ENCODE measurements at places on chromosomes 5 and 9.

- DNase-seq, result no peak
Measured at GRCh38 chr5:68295772-68296171, 80.2 kb downstream of the PIK3R1 start.

DNA sequence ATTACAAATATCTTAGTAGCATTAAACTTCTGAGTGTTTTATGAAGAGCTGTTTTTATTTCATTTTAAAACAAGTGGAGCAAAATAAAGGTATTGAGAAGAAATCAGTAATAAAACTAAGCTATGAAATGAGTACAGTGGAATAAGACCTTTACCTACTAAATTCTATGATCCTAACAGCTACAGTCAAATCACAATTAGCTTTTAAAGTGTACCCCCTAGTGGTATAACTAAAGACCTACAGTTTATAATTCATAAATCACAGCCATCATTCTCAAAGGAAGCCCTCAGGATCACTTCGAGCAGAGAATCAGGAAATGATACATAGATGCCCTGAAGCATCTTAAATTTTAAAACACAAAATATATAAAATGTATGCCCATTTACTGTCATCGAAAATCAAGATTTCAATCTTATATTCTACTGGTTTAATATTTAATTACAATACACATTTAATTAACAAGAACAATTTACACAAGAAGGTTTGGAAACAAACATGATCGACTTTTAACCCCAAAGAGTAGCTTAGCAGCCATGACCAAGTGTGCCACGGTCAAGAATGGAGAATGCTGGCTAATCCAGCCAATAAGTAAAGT, 12.3 kb downstream of the CCNH start:
- DNase-seq, result no peak

DNA sequence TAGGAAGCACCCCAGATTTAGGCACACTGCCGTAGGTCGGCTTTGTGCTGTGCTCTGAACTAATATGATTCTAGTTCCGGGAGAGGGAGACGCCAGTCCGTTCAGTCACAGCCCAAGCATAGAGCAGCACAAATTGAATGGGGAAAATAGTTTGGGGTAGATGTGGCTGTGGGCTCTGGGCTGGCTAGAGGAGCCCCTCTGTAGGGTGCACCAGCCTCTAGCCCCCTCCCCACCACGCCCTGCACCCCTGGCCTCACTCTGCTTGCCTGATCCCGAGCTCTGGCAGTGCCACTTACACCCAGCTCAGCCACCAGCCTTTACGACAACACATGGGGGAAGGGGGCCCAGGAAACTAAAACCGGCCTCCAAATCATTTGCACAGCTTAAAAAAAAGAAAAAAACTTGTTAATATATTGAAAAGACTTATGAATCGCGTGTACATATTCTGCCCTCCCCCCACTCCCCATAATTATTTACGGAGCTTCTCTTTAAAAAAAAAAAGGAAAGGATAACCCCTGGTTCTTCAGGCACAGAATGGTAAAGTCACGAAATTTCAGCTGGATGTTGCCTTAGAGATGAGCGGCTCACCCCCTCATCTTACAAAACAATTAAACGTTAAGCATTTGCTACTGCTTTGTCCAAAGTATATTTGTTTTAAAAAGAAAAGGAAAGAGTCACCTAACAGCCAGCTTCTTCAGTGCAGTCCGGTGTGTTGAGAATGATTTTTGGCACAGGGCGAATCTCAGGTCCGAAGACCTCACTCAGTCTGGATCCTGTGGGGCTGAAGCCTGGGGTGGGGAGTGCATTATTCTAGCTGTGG, 3.5 kb downstream of the LMX1B start:
- no peak for DNase-seq

DNA sequence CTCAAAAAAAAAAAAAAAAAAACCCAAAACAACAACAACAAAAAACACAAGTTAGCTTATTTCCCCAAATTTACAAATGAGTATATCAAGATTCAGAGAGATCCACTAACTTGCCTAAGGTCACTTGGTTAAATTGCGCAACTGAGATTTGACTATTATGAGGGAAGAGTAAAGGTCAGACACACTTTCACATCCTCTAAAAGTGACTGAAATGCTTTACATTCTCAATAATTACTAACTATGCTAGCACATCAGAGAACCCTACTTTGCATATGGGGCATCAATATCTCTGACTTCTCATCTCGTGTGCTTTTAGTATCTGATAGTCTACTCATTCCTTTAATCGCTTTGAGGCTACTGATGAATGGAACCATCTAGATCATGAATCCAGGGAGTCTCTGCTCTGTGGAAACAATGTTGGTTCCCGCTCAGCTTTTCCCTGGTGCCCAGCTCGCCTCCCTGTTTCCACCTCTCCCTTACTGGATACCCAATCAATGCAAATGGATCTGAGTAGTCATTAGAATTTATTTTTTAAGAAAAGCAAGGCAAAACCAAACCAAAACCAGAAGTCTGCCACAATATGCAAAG, 182.1 kb upstream of the TRIM32 start:
- DNase-seq, result no peak

- DNase-seq, result no peak
Measured at GRCh38 chr5:57431759-57432158, 50.9 kb downstream of the ACTBL2 start.

- DNase-seq, result no peak
Measured at GRCh38 chr9:112853882-112854585, 36.6 kb downstream of the SLC46A2 start.

GRCh38 chr5:72951671-72952468, 4.0 kb upstream of the FCHO2 start:
- peak; percentile 38 for DNase-seq

GRCh38 chr5:175706499-175706898, 48.6 kb downstream of the HRH2 start:
- no peak for DNase-seq

DNA sequence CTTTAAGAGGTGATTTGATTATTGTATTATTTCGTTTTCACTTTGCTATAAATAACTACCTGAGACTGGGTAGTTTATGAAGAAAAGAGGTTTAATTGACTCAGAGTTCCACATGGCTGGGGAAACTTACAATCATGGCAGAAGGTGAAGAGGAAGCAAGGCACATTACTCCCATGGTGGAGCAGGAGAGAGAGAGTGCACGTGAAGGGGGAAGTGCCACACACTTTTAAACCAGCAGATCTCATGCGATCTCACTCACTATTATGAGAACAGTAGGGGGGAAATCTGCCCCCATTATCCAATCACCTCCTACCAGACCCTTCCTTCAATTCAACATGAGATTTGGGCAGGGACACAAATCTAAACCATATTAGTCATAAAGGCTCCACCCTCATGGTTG, 36.1 kb upstream of the NDFIP1 start:
- DNase-seq, result no peak

DNA sequence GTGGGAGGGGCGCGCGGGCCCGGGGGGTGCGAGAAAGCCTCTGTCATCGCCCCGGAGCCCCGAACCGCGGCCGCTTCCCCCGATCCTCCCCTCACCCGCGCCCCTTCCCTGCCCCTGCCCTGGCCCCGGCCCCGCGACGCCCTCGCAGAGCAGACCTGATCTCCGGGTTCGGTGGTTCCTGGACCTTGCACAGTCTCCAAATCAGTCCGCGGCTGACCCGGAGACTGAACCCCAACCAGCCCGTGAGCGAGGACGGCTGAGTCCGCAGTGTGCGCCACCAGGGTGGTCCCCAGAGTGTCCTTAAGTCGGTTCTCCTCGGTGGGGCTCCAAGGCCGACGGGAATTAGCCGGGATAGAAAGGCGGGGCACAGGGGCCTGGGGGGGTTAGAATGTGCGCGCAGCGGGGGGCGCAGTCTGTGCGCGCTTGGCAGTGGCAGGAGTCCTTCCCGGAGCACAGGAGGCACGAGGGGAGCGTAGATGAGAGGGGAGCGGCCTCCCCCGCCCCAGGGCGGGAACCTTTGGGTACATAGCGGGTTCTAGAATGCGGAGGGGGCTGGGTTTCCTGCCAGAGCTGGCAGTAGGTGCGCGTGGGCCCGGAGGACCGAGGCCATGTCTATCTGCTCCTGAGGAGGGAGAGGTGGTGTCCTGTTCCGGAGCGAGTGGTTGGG, 779 bp downstream of the PKN3 start:
- no peak for DNase-seq

- no peak for DNase-seq
Measured at GRCh38 chr9:124975131-124975530, 34.2 kb upstream of the GOLGA1 start.

DNA sequence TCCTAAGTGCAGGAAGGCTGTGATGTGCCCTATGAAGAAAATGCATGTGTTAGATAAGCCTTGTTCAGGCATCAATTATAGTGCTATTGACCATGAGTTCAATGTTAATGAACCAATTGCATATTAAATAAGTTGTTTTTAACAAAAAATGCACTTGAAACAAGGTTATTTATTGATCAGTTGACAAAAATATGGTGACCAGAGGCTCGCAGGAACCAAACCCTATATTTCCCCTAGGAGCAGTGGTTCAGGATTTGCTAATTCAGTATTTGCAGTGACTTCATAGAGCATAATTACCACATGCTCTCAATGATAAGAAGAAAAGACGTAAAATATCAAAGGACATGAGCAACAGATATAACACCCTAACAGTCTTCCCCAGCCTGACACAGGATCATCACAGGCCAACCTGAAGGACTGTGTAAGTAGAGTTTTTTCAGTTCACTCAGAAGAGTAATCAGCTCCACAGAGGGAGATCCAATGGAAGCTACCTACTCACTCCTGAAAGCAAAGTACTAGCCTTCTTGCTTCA, 92.3 kb downstream of the SEMA5A start:
- DNase-seq, result no peak

DNA sequence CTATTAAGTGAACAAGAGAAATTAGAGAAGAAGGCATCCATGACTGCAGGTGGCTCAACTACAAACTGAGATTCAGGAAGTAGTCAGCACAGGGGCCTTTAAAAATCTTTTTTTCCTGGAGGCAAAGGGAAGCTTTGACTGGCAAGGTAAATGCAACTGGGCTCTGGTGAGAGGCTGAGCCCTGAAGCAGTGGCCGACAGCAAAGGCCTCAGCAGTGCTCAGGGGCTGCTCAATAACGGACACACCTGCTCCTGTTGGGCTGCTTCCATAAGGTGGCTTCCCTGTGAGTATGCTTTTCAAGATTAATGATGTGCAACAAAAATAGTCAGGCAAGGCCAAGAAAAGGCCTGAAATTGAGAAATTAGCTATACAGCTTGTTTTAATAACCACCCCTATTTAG, 134.2 kb upstream of the RGMB start:
- DNase-seq, result no peak

DNA sequence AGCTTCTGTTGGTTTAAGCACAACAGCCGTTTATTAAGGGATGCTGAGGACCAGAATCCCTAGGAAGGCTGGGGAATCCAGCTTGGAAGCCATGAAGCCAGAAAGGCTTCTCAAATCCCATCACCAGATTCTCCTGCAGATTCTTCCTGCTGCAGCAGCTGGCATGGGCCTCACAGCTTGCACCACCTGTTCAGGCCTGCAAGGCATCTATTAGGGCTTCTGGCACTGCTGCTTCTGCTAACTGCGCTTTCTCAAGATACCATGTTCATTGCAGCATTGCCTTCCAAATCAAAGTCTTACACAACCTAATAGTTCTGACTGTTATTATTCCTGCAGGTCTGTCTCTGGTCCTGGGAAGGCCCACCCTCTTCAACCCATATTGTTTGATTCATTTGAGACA, 51.2 kb upstream of the ZNF366 start:
- no peak for DNase-seq

DNA sequence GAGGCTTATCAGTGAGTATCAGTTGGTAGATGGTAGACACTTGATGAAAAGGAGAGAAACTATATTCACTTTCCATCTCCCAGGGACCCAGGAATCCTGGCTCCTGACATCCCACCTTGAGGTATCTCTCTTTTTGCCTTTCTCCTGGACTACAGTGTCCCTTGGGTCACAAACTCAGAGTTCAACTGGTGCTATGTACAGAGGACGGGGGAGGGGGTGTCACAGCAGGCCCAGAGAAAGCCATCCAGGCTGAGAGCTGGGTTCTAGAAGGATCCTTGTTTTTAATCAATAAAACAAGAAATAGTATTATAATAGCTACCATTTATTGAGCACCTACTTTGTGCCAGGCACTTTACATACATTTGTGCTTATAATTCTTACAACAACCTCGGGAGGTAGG, 10.3 kb downstream of the MYORG start:
- DNase-seq, result no peak

DNA sequence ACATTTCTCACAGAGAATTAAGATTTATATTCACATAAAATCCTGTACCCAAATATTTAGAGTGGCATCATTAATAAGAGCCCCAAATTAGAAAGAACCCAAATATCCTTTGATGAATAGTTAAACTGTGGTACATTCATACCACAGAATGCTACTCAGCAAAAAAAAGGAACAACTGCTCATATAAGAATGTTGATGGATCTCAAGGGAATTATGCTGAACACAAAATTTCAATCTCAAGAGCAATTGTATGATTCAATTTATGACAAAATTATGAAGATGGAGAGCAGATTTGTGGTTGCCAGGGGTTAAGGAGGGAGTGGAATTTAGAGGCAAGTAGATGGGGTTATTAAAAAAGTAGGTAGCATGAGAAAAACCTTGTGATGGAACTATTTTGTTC, 4.5 kb upstream of the PAIP1 start:
- peak; percentile 37 for DNase-seq

DNA sequence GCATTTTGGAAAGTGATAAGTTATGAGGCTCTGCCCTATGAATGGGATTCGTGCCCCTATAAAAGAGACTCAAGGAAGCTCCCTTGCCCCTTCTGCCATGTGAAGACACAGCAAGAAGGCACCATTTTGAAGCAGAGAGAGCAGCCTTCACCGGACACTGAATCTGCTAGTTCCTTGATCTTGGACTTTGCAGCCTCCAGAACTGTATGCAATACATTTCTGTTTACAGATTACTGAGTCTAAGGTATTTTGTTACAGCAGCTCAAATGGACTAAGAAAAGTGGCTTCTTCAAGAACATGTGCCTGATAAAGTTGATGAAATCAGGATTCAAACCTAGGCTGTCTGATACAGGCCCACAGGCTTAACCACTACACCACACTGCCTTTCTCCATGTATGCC, 131.6 kb upstream of the MAP3K1 start:
- no peak for DNase-seq

DNA sequence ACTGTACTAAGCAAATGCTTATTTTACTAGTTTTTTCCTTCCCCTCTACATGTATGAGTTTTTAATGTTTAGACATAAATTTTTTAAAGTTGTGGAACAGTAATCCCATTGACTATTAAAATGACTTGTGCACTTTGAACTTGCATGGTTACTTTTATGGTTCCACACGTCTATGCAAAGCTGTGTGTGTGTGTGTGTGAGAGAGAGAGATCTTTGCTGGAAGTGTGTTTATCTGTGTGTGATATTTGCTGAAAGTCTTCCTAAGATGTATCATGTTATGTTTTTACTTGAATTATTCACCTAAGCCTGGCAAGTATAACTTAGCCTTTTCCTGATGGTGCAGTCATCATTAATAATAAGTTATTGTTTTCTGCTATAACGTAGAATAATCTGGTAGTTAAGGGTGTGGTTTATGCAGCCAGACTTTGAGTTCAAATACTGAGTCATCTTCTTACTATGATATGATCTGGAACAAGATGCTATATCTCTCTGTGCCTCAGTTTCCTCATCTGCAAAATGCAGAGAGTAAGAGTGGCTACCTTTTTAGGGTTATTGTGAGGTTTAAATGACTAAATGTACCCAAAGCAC, 138.6 kb downstream of the SMARCA2 start:
- DNase-seq, result no peak

All from fibroblast of skin of left biceps (primary cell).